ENCODE measurements at places on chromosomes 3 and 15.

- no peak for DNase-seq
Observed at GRCh38 chr15:94917068-94917467, 685.7 kb downstream of the MCTP2 start.

- DNase-seq = no peak
Observed at GRCh38 chr3:4416427-4416945, 50.6 kb downstream of the SUMF1 start.

GRCh38 chr3:23036728-23037127, 166.4 kb upstream of the UBE2E2 start:
- DNase-seq = no peak

DNA sequence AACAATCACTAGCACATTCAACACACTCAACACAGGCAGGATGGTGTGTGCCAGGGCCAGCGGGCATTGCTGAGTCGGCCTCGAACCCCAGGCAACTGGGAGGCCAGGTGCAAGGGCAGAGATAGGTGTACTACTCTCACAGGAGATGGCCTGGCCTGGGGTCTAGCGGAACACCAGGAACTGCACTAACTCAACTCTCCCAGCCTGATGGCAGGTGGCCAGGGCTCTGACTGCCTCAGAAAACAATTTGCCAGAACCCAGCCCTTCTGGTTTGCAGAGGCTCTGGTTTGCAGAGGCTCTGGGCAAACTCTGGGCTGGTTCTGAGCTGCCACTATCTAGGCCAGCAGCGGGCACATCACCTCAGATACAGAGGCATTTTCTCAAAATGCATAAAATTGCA, 229.2 kb upstream of the CHRNA7 start:
- DNase-seq = no peak

GRCh38 chr15:99628374-99629001, 62.7 kb downstream of the MEF2A start:
- no peak for DNase-seq

- no peak for DNase-seq
Observed at GRCh38 chr3:183815951-183816475, 9.4 kb downstream of the MAP6D1 start.

- no peak for DNase-seq
Observed at GRCh38 chr15:57548835-57549234, 42.9 kb upstream of the MYZAP start.

DNA sequence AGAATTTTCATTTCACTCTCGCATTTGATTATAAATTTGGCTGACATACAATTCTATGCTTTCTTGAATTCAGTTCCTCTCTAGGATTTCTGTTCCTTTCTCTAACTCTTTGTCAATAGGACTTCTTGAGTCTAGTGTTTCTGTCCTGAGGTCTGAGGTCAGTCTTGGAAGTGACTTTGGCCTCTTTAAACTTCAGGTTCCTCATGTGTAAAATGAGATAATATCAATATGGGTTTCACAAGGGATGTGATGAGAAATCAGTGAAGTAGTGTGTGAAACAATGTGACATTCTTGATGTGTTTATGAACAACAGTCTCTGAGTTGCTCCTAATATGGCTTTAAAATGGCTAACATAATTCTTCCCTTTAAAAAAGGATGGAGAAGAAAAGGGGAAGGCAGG, 92.2 kb downstream of the SV2B start:
- DNase-seq = no peak

DNA sequence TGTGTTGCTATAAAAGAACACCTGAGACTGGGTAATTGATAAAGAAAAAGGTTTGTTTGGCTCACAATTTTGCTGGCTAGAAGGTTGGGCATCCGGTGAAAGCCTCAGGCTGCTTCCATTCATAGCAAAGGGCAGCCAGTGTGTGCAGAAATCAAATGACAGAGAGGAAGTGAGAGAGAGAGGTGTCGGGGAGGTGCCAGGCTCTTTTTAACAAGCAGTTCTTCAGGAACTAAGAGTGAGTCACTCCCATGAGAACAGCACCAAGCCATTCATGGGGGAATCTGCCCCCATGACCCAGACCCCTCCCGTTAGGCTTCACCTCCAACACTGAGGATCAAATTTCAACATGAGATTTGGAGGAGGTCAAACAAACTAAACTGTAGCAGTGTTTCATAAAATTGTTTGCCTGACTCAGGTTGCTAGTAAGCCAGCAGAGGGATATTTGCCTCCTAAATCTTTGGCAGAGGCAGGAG, 4.5 kb upstream of the PARP15 start:
- DNase-seq = peak; percentile 37

GRCh38 chr15:45715528-45715927, 80.7 kb downstream of the SQOR start:
- DNase-seq = no peak

- DNase-seq = no peak
Observed at GRCh38 chr3:122466701-122467240, 48.0 kb downstream of the KPNA1 start.

GRCh38 chr3:152589644-152590043, 245.3 kb upstream of the P2RY1 start:
- DNase-seq = no peak

GRCh38 chr3:51620543-51620942, 50.5 kb upstream of the TEX264 start:
- no peak for DNase-seq

DNA sequence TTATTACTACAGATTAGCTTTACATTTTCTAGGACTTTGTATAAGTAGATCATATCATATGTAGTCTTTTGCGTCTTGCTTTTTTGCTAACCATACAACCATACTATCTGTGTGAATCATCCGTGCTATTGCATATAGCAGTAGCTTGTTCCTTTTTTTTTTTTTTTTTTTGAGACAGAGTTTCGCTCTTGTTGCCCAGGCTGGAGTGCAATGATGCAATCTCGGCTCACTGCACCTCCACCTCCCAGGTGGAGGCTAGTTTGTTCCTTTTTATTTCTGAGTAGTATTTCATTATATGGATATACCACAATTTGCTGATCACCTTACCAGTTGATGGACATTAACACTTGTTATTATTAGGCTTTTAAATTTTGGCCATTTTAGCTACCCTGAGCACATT, 54.5 kb upstream of the TBL1XR1 start:
- DNase-seq = no peak

DNA sequence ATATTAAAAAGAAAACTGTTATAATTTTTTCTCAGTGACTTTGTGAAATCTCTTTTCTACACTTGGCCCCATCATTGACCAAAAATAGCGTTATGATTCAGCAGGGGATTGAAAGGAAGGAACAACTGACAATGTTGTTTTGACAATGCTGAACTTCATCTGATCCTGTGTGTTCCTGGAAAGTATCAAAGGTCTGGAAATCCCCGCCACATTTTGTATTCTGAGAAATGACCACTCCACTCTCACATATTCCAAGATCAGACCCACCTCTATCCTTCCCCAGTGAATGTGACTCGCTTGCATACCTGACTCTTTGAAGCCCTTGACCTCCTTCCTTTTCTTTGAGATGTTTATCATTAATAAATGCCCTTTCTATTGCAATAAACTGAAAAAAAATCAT, 9.7 kb upstream of the RIOX2 start:
- no peak for DNase-seq

- no peak for DNase-seq
Observed at GRCh38 chr15:94397337-94397736, 166.0 kb downstream of the MCTP2 start.

GRCh38 chr3:83321457-83321856, 1560.0 kb upstream of the GBE1 start:
- DNase-seq = no peak

DNA sequence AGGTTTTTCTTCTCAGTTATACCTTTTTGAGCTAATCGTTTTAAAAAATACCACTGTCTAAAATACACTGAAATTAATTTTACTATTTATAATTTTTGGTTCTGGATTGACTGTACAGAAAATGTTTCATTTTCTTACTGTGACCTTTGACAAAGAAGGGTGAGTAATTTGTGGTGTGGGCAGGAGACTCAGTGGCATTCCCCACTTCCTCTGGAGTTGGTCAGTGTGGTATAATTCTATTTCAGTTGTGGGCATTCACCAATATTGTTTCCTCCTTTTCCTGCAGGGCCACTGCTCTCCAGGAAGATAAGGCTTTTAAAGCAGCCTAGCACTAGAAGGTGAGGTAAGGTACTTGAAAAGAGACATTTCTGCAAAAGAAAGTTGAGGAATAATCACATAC, 6.5 kb downstream of the DAG1 start:
- DNase-seq = no peak

- no peak for DNase-seq
Observed at GRCh38 chr3:16692486-16693344, 87.5 kb upstream of the DAZL start.

DNA sequence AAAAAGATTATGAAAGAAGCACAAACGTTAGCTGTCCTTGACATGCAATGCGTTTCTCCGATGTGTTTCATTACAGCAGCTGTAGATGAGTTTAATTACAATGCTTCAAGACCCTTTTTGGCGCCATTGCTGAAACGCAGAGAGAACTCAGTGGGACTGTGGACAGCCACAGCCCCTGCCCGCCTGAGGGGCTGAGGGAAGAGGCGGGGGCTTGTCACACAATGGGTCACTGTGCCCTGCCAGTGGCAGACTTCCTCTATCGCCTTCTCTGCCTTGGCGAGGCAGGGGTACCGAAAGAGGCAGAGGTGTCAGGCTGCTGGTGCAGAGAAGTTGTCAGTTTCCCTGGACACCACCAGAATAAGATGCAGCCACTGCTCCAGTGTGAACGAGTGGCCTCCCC, 252.0 kb downstream of the NR2F2 start:
- DNase-seq = no peak

- DNase-seq = no peak
Observed at GRCh38 chr3:64019879-64020278, 3.4 kb downstream of the PSMD6 start.

DNA sequence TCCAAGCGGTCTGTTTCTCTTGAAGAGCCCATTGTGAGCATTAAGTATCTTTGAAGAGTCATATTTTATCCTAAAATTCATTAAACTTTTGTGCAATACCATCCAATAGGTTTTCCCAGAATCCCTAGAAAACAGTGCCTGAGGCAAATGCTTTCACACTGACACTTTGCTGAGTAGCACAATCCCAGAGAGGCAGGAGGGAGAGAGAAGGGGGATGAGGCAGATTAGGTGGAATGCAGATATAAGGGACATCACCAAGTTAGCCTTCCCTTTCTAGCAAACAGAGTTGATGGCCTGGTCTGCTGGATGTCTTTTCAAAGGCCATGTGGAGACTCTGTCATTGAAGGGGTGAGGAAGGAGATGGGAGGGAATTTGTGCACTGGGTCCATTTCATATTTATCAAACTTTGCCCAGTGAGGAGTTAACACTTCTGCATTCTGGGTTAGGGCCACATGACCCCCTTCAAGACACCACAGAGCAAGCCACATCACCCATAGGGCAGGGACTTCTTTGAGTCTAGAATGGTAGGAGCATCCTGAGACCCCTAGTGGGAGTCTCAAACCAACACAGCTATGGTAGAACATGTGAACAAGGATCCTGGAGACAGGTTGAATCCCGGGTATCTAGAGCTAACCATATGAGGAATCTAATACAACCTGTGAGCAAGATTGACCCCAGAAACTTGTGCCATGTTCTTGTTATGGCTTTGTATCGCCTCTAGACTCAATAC, 32.0 kb upstream of the SEMA6D start:
- no peak for DNase-seq

DNA sequence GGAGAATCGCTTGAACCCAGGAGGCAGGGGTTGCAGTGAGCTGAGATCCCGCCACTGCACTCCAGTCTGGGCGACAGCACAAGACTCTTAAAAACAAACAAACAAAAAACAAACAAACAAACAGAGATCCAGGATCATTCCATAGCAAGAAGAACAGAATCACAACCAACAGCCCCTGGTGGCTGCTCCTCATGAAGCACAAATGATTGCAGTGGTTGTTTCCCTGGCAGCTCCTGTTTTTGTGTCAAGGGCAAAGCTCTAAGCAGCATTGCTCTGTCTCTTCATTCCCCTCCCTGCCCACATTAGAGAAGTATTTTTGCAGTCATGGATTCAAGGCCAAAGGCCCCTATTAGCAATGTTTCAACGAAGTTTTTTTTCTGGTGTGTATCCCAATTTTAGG, 25.8 kb upstream of the BLM start:
- no peak for DNase-seq

DNA sequence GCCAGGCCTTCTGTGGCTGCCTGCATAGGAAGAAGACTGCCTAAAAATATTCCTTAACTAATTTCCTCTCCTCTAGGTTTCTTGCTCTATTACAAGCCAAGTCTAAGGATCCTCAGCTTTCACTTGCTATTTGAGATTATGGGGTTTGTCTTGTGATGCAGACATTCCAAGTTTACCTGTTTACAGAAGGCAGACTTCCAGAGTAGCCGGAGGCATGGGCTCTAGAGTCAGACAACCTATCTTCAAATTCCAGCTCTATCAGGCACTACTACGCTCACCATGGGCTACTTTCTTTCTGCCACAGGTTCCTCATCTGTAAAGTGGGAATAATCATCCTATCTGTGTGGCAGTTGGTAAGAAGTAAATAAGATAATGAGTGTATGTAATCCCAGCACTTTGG, 95.6 kb upstream of the BCL6 start:
- no peak for DNase-seq

GRCh38 chr3:182327196-182327681, 466.1 kb upstream of the ATP11B start:
- no peak for DNase-seq

DNA sequence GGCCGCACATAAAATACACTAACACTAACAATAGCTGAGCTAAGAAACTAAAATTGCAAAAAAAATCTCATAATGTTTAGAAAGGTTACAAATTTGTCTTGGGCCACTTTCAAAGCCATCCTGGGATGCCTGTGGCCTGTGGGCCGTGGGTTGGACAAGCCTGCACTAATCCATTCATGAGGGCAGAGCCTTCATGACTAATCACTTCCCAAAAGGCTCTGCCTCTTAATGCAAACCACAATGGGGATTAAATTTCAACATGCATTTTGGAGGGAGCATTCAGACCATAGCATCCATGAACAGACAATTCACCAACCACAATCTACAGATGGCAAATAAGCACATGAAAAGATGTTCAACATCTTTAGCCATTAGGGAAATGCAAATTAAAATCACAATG, 128.2 kb downstream of the SUCLG2 start:
- no peak for DNase-seq

DNA sequence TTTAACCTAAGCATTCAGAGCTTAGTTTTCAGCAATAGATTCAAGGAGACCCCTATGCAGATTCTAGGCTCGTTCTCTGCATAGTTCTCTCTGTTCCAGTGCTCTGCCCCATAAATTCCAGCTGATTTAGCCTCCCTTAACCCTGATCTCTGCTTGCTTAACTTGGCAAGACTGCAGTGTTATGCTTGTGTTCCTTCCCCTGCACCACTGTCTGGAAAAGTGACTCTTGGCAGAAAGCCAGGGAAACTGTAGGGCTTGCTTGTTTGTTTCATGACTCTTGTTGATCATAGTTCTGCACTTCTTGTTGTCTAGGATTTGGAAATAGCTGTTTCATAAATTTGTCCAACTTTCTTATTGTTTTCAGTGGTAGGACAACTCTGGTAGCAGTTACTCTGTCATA, 40.1 kb downstream of the ANAPC13 start:
- DNase-seq = no peak

GRCh38 chr3:67460841-67461510, 193.4 kb downstream of the SUCLG2 start:
- no peak for DNase-seq

- no peak for DNase-seq
Observed at GRCh38 chr3:157280786-157281185, 120.8 kb upstream of the CCNL1 start.

Measured in activated CD4-positive, alpha-beta T cell treated with anti-CD3 and anti-CD28 coated beads for 4 hours (primary cell).